Central memory CD8-positive, alpha-beta T cell (primary cell): ENCODE measurements at places on chromosomes 11 and 22.

DNA sequence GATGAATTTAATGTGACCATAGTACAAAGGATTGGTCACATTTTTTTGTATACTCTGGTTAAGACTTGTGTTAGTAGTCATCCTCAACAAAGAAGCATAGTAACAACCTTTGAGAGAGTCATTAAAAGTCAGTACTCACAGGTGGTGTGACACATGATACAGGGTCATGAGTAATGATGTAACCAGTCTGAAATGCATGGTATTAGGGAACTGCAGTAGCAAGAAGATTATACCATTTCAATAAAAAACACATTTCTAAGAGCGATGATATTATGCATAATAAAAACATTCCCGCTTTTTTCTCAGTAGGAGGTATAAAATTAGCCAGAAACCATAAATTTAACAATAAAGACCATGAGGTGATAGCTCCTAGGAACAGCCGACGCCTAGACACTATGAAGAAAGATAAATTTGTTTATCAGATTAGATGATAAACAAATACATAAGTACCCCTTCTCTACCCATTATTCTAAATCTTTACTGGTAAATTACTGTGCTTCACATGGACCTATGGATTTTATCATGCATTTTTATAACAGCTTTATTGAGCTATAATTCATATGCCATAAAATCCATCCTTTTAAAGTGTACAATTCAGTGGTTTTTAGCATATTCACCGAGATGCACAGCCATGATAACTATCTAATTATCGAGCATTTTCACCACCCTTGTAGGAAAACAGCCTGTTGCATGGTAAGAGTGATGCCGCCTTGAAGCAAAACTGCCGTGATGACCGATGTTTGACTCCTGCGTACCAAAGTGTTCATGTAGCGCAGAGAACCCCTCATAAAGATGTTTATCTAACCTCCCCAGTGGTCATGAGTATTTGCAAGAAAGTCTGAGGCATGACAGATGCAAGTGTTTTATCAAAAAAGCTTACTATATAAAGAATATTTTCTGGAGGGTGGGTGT is 41.8 kb downstream of the TMPRSS5 start:
- no peak for DNase-seq

GRCh38 chr11:108758458-108758857 is 93.6 kb downstream of the DDX10 start:
- DNase-seq: no peak

GRCh38 chr11:39374963-39375698 is 2084.3 kb downstream of the LRRC4C start:
- no peak for DNase-seq

DNA sequence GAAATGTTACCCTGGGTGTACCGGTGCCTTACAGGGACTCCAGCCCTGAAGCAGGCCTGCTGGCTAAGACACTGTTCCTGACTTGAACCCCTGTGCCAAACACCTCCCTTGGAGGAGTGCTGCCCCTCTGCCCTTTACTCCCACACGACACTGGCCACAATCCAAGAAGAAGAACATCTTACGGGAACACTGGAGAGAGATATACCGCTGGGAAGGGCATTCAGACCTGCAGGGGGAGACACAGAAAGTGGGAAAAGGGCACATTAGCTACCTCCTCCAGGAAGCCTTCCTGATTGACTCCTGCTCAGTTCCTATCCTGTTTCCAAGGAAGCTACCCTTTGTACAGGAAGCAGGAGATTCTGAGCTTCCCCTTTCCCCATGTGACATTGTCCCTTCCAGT is 18.7 kb downstream of the TMPRSS13 start:
- no peak for DNase-seq

GRCh38 chr11:12540913-12541582 is 133.2 kb upstream of the TEAD1 start:
- DNase-seq: no peak

DNA sequence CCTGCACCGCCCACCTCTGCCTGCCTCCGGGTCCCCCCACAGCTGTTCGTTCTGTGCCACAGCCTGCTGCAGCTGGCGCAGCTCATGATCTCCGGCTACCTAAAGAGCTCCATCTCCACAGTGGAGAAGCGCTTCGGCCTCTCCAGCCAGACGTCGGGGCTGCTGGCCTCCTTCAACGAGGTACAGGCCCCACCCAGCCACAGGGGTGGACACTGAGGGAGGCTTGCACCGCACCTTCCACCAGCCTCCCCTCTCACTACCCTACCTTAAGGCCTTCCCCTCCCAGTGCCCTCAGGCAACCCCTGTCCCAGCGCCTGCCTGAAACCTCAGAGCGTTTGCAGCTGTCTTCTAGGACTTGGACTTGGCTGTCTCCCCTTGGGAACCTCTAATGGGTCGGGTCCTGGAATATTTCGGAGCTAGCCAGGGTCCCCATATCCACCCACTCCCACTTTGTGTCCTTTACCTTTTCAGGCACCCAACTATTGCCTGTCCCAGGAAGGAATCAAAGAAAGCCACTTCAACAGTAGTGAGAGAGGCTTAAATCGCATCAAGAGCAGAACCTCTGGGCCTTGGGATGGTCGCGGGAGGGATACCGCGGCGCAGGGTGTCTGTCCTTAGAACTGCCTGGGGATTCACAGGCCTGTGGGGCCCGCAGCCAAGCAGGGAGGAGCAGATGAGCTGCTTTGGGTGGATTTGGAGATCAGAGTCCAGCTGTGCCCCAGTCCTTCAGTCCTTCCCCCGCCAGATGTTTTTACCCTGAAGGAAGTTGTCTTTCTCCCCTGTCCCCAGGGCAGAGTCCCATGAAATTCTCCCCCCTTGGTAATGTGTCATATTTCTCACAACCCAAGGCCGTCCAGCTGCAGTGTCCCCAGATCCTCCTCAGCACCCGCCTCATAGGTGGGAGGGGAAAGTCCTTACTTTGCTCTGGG is 13.3 kb downstream of the SLCO2B1 start:
- DNase-seq: no peak

DNA sequence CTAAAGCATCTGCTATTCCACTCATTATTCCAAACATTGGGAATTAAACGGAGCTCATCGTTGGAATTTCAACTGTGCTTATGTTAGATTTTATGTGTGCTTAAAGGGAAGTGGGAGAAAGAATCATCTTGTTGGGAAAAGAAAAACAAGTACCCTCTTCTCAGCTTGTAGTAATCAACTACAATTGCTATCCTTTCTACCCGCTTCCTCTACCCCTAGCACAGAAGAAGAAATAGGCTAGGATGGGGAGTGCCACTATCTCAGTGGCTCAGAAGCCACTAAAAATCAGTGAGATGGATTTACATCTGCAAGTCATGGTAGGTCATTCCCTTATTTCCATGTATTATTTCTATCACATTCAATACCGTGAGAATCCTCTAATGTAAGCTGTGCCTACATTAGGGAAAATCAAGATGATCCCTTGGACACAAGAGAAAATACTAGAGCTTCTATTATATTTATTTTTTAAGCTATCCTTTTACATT is 97.9 kb upstream of the CD44 start:
- DNase-seq: no peak
